ENCODE measurements at places on chromosomes 2 and 18.

- no peak for DNase-seq
Observed at GRCh38 chr2:160419776-160420505, 73.7 kb downstream of the RBMS1 start.

DNA sequence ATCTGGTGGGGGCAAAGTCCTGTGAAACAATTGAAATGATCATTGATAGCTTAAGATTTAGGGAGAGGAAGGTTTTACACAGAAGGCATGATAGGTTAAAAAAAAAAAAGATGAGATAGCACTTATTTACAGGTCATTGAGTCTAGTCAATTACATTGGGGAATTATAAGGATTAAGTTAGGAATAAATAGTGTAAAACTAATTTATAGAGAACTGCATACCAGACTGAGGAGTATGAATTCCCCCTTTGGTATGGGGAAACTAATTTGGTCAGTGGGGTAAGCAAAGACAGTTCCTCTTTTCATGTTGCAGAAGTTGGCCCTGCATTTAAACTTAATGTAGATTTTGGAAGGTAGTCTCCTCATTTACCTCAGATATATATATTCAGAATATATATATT lies 10.8 kb downstream of the GLS start:
- DNase-seq, result no peak

- DNase-seq, result no peak
Observed at GRCh38 chr2:123935405-123935804, 89.7 kb upstream of the CNTNAP5 start.

DNA sequence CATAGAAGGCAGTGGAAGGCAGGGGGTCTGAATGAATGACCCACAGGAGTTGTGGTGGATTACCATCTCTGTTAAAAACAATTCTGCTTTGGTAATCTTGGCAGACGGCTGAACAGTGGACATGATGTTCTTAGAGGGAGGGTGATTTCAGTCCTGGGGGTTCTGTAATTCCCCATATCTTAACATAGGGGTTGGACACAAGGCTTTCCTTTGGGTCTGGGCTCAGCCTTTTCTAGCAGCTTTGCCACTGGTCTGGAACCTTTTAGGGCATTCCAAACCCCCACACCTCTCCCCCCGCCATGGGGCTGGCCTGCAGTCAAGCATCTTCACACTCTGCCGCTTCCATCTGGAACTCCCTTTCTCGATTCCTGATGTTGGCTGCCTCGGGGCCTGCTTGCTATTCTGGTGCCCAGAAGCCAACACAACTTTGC lies 50.3 kb downstream of the RPL37A start:
- DNase-seq, result no peak

DNA sequence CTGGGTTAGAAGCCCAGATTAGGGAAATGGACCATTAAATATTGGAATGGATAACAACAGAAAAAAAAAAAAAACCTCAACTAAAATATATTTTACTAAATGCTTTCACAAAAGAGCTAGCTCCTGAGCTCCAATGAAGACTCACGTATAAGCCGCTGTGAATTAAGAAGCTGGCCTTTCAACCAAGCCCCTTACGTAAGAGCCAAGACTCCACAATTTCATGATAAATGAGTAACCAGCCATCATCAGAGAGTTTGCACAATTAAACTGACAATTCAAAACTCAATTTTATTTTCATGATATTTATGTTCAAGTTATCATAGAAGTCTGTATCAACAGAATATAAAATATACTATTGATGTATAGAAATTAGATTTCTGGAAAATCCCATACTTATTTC lies 70.7 kb upstream of the HNRNPA3 start:
- DNase-seq, result no peak

- DNase-seq, result no peak
Observed at GRCh38 chr2:128633501-128633900, 314.8 kb upstream of the HS6ST1 start.

DNA sequence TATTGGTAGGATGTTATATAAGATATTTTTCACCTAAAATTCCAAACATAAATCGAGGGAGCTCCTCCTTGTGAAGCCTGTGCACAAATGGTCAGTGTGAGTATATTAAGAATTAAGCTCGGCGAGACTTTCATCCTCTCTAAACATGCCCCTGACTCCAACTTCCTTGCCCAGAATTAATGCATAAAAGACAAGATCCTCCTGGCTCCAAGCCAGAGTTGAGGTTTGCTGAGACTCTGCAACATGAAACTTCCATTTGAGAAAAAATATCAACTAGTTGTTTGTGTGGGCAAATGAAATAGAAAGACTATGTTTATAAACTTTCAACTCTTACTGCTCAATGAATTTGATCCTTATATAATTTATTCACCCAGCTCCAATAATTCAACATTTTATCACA lies 68.1 kb downstream of the CCDC178 start:
- DNase-seq, result no peak

DNA sequence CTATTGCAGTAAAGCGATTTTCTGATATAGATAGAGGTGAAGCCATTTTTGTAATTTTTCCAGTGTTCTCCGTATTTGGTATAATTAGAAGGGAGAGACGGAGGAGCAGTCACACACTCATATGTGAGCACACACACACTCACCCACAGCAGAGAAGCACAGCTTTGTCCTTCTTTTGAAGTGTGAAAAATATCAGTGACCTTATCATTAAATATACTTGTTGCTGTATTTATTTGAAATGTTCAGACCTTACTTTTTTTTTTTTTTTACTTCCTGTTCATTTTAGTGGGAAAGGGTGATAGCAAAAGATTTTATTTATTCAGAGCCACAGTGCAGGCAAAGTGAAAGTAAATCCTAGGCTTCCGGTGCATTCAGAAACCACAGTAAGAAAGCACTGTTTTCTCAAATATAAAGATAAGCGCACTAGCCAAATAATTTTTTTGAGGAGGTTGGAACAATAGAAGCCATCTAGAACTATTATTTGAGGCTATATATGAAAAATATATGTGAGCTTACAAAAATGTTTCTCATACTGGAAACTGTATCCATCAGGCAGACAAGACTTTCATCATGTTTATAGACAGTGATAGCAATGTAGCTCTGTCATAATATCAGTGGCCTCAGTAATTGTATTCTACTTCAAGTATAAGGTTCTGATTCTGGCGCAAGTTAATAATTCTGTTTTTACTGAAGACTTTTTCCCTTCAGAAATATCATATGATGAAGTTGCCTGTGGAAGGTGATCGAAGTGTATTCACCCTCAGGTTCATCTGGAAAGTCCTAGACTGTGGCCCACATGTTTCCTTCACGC lies 37.2 kb downstream of the TSHZ1 start:
- DNase-seq, result no peak

GRCh38 chr2:204808494-204808893 lies 263.2 kb downstream of the PARD3B start:
- DNase-seq, result no peak

- DNase-seq, result no peak
Observed at GRCh38 chr2:30465171-30465545, 18.1 kb downstream of the LCLAT1 start.

GRCh38 chr2:202079310-202079709 lies 6.3 kb downstream of the KIAA2012 start:
- DNase-seq, result no peak

- no peak for DNase-seq
Observed at GRCh38 chr18:26723981-26724380, 141.5 kb downstream of the AQP4 start.

DNA sequence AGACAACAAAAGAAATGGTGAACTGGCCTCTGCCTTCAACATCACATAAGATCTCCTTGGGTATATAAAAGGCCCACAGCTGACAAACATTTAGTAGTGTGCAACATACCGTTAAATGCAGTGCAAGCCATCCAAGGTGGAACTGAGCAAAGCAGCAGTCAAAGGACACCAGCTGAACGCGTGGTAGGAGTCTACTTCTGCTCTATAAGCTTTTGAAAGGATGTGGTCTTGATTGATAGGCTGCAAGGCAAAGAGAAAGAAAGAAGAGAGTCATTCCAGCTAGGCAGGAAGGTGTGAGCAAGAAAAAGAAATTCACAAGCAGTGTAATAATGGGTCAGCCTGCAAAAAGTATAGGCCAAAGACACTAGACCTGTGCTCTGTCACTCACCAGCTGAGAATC lies 356.3 kb downstream of the SATB2 start:
- no peak for DNase-seq

DNA sequence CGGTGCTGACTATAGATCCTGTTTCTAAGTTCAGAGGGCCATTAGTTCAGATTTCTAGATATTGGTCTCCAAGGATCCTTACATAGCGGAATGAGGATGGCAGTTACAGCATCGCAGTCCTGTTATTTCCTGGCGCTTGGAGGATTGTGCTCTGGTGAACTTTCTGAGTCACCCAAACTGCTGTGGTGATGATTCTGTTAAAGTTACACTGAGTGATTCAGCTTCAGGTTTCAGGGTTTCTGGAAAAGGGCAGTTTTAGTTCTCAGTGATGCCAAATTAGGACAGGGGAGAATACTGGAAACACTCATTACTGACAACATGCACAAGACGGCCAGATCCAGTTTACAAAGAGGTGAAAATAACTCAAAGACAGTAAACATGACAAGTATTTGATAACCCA lies 52.1 kb upstream of the ANKRD62 start:
- no peak for DNase-seq

GRCh38 chr2:215579809-215580208 lies 143.9 kb upstream of the FN1 start:
- no peak for DNase-seq

DNA sequence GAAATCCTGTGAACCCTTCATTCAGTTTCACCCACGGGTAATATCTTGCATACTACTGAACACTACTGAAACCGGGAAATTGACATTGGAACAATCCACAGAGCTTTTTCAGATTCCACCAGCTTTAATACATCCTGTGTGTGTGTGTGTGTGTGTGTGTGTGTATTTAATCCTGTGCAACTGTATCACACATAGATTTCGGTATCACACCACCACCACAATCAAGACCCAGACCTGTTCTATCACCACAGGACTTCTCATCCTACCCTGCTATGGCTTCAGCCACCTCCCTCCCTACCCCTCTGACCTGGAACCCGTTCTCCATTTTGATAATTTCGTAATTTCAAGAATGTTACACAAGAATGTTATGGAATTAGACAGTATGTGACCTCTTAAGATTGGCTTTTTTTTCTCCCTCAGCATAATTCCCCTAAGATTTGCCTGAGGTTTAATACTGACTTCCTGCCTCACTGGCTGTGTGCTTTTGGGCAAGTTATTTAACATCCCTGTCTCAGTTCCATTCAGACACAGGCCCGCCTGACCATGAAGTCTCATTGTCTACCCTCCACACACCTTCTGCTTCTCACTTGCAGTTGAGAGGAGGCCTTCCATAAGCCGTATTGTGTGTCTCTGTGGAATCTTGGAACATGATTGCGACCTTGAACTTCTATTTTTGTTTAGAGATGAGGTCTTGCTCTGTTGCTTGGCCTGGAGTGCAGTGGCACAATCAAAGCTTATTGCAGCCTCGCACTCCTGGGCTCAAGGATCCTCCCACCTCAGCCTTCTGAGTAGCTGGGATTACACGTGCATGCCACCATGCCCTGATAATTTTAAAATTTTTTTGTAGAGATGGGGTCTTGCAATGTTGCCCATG lies 14.4 kb upstream of the TMEM131 start:
- no peak for DNase-seq

DNA sequence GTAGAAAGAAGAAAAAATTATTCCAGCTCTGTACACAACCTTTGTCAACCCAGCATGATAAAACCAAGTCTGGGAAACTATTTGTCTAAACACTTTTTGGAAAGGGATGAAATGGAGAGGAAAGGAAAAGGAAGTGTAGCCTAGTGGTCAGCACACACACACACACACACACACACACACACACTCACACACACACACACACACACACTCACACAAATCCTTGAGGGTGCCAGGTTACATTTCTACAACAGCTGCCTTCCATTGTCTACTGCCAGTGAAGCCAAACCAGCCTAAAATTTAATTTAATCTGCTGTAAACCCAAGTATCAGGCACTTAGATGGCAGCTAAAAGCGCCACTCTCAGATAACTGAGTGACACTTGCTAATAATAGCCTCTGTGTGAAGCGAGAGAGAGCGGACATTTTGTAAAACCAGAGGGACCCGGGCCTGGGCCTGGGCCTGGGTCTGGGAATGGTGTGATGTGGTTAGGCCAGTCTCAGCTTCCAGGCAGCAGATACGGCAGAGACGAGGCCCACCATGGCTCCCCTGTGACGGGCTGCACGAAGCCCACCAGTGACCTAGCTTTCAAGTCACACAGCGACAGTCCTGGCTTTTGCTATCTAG lies 32.4 kb downstream of the BCL11A start:
- DNase-seq, result no peak

DNA sequence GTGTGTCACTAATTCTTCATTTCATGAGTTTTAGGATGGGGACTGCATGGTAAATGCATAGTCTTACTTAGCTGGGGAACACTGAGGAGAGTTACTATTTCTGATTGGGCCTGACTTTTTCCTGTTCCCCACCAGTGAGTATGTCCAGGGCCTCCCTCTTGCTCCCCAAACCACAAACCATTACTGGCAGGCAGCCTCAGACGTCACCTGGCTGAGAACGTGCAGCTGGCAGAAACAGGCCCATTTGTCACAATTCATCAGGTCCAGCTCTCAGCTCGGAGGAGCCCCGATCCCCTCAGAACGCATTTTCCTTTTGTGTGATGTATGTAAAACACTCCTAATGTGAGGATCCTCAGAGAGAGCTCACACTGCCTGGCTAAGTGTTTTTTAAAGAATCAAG lies 71.7 kb upstream of the SIX3 start:
- DNase-seq, result no peak

GRCh38 chr2:51629406-51629805 lies 597.5 kb upstream of the NRXN1 start:
- DNase-seq, result no peak

DNA sequence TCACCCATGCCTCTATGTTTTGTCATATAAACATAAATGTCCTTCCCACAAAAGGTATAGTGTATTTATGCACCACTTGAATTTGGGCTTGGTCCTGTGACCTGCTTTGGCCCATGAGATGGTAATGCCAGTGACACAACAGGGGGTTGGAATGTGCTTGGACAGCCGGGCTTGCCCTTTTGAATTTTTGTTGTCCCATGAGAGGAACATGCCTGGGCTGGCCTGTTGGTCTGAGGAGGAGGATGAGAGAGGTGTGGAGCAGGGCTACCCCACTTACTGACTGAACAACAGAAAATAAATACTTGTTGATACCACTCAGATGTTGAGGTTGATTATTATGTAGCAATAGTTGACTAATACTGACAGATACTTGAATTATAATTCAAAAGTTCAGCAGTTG lies 63.2 kb upstream of the TCF4 start:
- DNase-seq, result no peak

GRCh38 chr2:179711375-179711774 lies 150.0 kb downstream of the ZNF385B start:
- DNase-seq, result no peak

DNA sequence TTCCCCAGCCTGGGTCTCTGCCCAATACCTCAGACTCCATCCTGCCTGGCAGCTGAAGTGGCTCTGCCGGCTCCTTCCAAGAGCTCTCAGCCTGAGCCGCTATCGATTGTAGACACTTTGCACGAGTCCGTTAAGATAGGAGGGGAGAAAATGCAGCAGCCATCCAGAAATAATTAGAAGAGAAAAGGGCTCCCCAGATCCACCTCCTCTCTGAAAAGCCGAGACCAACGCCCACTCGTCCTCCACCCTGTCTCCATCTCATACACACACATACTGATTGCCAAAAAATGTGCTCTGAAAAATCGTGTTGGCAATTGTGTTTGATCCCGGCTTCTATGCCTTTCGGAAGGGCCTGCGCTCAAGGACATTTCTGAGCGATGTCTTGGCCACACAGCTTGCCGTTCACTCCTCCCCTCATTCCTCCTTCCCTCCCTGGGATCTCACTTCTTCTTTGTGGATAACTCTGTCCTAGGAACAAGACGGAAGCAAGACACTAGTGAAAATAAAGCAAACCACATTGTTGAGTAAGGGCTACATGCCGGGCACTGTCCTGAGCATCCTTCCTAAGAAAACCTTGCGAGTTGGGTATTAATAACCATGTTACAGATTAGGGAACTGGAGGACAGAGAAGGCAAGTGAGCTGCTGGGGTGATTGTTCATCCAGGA lies 372.8 kb upstream of the MYT1L start:
- no peak for DNase-seq

All from cortex of kidney (tissue), 1 donor.